ENCODE measurements at places on chromosomes 3 and 15.

DNA sequence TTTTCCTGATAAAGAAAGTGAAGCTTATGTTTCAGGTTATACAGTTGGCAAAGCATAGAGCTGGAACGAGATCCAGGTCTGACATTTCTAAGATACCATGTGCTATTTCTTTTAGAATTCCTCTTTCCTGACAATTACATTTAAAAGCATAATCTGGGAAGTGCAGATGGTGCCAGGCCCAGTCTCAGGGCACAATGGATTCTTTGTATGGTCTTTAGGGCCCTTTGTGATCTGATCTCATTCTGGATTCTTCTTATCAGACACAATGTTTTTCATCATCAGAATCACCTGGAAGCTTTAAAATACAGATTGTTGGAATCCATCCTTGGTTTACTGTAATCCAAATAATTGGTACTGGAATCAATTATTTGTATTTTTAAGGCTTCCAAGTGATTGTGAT, 18.6 kb upstream of the GLCE start:
- no peak for DNase-seq

GRCh38 chr3:168341192-168341815, 245.6 kb upstream of the GOLIM4 start:
- no peak for DNase-seq

- no peak for DNase-seq
Observed at GRCh38 chr15:52317688-52318087, 22.1 kb upstream of the MYO5C start.

GRCh38 chr3:38005076-38006020, 14.8 kb downstream of the VILL start:
- no peak for DNase-seq

- DNase-seq: no peak
Observed at GRCh38 chr3:58202917-58203360, 7.8 kb downstream of the DNASE1L3 start.

DNA sequence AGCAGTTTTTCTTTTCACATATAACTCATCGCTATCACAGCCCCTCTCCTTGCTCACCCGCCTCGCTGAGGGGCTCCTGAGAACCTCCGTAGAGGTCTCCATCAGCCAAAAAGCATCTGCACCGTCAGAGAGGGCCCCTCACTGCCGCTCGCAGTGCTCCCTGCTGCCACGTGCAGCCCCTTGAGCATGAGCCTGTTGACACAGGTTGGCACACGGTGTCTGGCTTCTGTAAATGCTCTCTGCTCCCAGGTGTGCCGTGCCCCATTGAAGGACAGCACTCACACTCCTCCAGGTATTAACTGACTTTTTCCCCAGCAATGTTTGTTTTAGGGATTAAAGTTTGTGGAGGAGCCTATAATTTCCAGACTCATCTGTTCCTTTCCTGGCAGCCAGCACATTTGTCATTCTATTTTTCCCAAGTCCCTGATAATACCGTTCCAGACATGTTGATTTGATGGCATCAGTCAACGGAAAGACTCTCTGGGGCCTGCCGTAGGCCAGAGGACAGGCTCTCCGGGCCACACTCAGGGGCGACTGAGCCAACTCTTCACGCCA, 2.1 kb upstream of the FURIN start:
- no peak for DNase-seq

- DNase-seq: no peak
Observed at GRCh38 chr3:162742159-162742717, 1245.6 kb downstream of the OTOL1 start.

DNA sequence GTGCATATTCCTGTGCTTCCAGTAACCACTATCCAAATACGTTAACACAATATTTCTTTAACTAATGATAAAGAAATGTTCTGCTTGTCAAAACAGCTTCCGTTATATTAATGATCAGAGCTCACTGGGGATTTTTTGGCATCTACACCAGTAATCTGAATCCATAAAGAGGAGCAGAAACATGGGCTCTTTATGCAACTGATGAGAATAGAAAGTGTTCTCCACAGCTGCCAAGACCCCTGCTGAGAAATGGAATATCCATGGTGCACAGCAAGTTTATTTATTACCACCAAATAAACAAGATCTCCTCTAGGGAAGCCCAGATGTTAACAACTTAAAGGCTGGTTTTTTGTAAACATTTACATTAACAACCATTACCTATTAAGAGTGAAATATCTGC, 54.5 kb downstream of the ALDH1A2 start:
- DNase-seq: no peak

GRCh38 chr3:188205992-188206416, 52.0 kb downstream of the LPP start:
- no peak for DNase-seq

DNA sequence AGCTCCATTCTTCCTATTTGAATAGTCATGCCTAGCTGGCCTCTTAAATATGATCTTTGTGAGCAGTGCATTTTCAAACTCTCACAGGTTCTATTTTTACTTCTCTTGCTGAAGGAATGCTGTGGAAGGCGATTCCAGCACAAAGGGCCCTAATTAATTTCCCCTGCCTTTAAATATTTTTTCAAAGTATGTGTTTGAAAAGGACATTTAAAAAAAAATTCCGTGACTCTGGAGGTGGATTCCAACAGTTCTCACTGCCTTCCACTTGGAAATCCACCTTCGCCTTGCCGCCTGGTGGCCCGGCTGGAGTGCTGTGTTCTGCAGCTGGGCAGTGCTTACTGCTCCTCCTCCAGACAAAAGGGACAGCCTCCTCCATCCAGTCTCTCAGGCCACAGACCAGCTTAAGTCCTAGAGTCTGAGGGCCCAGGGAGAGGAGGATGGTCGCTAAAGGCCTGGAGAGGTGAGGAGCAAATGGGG, 61.5 kb upstream of the CORO2B start:
- no peak for DNase-seq

DNA sequence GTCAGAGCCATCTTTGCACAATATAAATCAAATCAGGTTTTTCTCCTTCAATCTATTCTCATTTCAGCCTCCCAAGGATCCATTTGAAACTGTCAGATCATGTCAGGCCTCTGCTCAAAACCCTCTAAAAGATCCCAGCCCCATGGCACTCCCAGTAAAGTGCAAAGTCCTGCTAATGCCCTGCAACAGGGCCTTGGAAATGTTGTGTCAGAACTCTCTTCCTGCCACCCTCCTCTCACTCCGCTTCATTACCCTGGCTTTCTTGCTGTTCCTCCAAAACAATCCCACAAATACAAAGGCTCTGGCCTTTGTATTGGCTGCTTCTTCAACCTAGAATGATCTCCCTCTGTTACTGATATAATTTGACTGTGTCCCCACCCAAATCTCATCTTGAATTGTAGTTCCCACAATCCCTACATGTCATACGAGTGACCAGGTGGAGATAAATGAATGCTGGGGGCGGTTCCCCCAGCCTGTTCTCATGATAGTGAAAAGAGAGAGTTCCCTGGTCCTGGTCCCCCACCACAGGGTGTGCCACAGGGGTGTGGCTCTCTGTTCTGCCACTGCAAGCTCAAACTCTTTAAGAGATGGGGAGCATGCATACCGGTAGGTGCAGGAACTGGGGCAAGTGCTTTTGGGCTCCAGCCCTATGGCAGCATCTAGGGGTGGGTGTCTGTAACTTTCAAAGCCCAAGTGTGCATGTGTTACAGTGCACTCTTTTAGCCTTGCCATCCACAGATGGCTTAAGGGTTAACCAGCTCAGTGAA, 22.9 kb upstream of the TRA2B start:
- DNase-seq: no peak

GRCh38 chr15:68218847-68219798, 10.4 kb downstream of the CLN6 start:
- no peak for DNase-seq

DNA sequence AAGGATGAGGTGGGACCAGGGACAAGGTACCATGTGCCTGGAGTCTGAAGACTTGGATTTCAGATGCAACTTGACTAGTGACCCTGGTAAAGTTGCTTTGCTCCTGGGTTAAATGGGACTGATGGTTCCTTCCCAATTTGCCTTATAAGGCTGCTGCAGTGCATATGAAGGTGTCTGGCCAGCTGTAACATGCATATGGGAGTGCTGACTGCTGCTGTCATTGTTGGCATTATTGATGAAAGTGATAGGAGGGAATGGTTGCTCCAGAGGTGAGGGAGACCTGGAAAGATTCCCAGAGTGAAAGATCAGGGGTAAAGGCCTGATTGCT, 20.5 kb downstream of the CYP8B1 start:
- no peak for DNase-seq

DNA sequence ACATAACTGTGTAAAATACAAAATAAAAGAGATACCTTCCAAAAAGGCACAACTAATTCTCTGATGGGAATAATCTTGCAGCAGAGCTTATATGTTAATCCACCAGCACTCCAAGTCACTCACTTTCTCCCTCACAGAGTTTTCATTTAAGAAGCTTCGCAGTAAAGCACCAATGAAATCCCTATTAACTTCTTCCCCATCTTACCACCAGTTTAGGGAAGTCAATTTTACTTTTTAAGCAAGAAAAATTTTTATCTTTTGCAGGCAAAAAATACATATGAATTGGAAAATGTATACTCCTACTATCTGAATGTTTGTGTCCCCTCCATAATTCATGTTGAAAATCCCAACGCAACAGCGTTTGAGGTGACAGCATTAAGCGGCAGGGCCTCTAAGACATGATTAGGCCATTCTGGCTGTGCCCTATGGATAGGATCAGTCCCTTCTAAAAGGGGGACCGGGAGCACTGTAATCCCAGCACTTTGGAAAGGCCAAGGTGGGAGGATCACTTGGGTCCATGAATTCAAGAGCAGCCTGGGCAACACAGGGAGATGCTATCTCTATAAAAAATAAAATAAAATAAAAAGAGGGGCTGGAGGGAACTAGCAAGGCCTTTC, 435.8 kb downstream of the SHQ1 start:
- no peak for DNase-seq

- DNase-seq: no peak
Observed at GRCh38 chr3:44259404-44259803, 17.7 kb downstream of the TOPAZ1 start.

- peak; percentile 75 for DNase-seq
Observed at GRCh38 chr15:69719527-69720240, 267.1 kb downstream of the RPLP1 start.

DNA sequence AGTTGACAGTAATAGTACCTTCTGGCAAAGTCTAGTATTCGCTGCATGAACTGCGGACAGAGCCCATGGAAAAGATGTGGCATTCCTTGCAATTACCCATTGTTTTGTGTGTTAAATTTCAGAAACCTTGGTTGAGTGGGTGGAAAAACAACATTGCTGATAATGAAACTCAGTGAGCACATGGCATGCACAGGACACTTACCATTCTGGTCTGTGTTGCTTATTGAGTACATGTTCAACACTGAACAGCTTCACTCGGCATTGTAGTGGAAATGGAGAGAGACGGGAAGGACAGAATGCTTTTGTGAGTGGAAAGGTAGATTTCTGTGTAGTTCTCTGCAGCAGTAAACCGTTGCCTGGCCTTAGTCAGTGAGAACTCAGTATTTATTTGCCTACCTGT, 165.3 kb downstream of the FNDC3B start:
- no peak for DNase-seq

- DNase-seq: no peak
Observed at GRCh38 chr3:16028604-16029003, 145.9 kb upstream of the GALNT15 start.
